Sigmoid colon (tissue), 7 donors: ENCODE measurements at places on chromosomes 3 and 15. TPM values are rescaled to one million over a fixed set of nuclear protein-coding genes. Genes with fewer than 3 reads are reported as not detected.

Gene MST1R
- total RNA-seq: 1.2 TPM

Gene SERPINI2
- total RNA-seq: 0.27 TPM

- DNase-seq: peak; percentile 81
- no peak overlapping the region for H3K4me3 ChIP-seq
Observed at GRCh38 chr3:50194128-50194902, 2.9 kb downstream of the GNAT1 start.

DNA sequence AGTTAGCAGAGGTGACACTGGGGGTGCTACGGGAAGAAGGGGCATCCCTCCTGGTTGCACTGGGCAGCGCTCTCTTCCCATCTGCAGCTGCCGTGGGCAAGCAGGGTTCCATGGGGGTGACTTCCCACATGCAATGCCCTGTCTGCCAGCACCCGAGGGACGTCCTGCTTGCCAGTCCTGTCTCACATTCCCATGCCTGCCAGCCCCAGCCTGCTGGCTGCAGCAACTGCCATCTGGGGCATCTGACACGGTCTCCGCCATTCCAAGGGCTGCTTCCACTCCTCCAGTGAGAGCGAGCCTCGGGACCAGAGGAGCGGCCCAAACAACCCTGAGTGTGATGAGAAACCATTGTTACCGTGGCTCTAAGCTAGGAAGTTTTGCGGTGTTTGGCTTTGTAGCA is 45.4 kb upstream of the RPL32 start:
- no peak overlapping the region for H3K27ac ChIP-seq
- H3K27me3 ChIP-seq: no peaks in the 10 kb centered on the region
- DNase-seq: no peak

- no peaks in the 10 kb centered on the region for H3K36me3 ChIP-seq
- H3K4me3 ChIP-seq: no peak overlapping the region
- no peaks in the 10 kb centered on the region for H3K27me3 ChIP-seq
- no peak overlapping the region for H3K27ac ChIP-seq
- DNase-seq: no peak
Observed at GRCh38 chr3:82088749-82089148, 327.3 kb upstream of the GBE1 start.

GRCh38 chr3:27971600-27971999 is 249.5 kb upstream of the EOMES start:
- H3K4me1 ChIP-seq: no peaks in the 10 kb centered on the region
- H3K36me3 ChIP-seq: no peaks in the 10 kb centered on the region
- H3K27ac ChIP-seq: no peak overlapping the region
- no peaks in the 10 kb centered on the region for H3K27me3 ChIP-seq

DNA sequence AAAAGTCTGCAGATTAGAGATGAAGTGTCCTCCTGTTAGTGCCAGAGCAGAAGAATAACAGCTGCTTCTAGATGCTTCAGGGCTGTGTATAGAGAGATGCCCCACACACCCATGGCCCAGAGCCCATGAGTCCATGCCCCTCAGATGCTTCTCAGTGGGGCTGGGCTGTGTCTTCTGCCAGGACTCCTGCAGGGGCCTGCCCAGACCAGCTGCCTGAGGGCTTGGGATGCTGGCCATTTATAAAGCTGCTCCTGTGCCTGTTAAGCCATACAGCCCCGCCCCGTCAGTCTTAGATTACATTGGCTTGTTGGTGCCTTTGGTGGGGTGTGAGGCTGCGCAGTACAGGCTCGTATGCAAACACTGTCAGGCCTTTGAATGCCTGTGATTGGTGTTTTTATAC is 318.0 kb upstream of the CTDSPL start:
- H3K4me1 ChIP-seq: peaks cover 25% of the 10 kb centered on the region
- no peak for DNase-seq
- H3K27me3 ChIP-seq: no peaks in the 10 kb centered on the region

DNA sequence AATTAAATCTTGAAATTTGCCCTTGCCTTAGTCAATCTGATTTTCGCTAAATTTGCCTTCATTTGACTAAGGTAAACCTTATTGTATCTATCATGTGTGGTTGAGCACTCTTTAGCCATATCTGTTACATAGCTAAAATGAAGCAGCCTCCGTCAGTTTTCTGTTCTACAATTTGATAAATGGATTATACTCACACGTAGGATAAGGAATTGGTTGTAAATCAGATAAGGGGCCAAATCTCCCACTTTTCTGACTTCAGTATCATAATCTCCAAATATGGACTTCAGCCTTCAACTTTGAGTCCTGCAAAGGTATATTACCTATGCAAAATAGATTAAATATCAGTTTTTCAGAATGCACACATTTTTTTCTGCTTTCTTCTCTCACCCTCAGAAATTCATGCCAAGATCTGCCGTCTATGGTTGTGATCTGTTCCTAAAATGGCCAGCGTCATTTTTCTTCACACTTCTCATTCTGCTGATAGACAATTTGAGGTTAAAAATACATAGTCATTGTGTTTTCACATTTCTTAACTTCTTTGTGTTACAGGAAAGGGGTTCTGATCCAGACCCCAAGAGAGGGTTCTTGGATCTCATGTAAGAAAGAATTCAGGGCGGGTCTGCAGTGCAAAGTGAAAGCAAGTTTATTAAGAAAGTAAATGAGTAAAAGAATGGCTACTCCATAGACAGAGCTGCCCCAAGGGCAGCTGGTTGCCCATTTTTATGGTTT is 36.9 kb downstream of the RAB8B start:
- DNase-seq: no peak
- H3K27me3 ChIP-seq: no peaks in the 10 kb centered on the region
- no peaks in the 10 kb centered on the region for H3K4me1 ChIP-seq
- no peak overlapping the region for H3K4me3 ChIP-seq
- no peak overlapping the region for H3K27ac ChIP-seq
- H3K36me3 ChIP-seq: no peaks in the 10 kb centered on the region

DNA sequence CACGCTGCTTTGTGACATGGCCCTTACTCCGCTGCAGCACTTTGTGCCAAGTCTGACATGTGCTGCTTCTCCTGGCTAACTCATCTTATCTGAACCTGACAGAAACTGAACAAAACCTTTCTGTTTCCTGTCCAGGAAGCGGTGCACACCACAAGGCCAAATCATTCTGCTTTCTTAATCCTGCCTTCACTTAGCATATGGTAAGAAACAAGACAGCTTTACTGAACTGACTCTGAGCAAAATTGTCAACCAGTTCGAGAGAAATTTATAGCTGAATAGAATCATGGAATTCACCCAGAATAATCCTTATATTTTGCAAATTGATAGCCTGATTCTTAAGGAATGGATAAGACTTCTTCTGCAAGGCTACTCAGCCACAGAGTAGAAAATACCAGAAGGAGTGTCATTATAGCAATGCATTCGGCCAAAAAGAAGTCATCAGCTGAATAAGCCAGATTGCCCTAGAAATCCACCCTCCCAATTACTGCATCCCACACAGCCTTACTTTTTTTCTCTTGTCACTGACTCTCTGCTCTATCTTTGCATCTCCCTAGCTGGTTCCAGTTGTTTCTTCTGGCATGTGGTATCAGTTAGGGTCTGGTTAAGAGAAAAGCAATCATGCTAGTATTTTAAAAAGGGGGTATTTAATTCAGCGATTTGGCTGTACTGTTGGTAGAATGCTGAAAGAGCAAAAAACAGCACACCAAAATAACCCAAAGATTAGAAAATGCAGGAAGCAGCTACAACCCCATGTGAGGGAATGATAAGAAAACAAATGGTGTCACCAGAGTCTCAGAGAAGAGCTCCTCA is 41.6 kb upstream of the STRIT1 start:
- no peak overlapping the region for H3K4me3 ChIP-seq
- no peak overlapping the region for H3K27ac ChIP-seq
- no peaks in the 10 kb centered on the region for H3K27me3 ChIP-seq
- no peaks in the 10 kb centered on the region for H3K36me3 ChIP-seq
- DNase-seq: no peak

GRCh38 chr15:72312605-72313447 is 7.1 kb downstream of the CELF6 start:
- H3K27me3 ChIP-seq: no peaks in the 10 kb centered on the region
- peak; percentile 73 for DNase-seq
- no peaks in the 10 kb centered on the region for H3K4me1 ChIP-seq
